ENCODE measurements at places on chromosomes 13 and 19. TPM values are rescaled to one million over a fixed set of nuclear protein-coding genes. Genes with fewer than 3 reads are reported as not detected.
A peak's percentile ranks its signal among the peaks of the same experiment; 100 is the strongest.

- DNase-seq = no peak
Observed at GRCh38 chr19:23916991-23917390, 2.3 kb downstream of the ZNF726 start.

DNA sequence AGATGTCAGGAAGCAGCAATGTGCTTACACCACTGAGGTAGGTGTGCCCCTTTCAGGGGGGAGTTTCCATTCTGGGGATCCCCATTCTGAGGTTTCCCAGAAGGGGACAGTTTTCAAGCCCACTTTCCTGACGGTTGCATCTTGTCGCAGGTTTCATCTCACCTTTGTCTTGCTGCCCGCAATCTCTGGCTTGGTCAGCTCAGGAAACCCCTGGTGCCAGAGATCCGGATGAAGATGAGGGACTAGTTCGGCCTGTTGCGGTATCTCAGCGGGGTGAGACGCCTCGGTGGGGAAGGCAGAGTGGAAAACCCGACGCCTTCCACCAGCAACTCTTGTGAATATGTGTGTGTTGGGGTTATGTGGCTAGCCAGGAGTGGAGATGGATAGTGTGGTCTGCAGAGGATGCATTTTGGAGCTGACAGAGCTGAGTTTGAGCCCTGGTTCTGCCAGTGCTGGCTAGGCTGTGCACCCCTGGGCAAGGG is 13.1 kb downstream of the TNFSF9 start:
- DNase-seq = no peak

- no peak for DNase-seq
Observed at GRCh38 chr19:19471682-19472081, 43.7 kb downstream of the TSSK6 start.

DNA sequence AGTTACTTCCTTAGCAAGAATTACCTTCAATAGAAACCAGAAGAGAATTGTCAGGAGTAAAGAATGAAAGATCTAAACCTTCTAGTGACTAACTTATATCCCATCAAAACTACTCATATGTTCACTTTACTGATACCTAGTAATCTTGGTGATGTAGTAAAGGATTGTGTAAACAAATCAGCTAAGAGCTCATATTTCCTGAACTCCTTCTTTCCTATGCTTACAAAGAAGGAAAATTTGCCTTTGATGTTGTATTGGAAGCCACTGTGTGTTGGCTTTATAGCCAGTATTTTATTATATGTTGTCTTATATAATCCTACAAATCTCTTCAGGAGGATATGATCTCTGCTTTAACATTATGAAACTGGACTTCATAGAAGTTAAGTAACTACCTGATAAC is 671.0 kb downstream of the PCDH9 start:
- DNase-seq = no peak

- peak; percentile 28 for DNase-seq
Observed at GRCh38 chr13:113029487-113030258, 60.7 kb downstream of the MCF2L start.

OR10H1 gene
- total RNA-seq = not detected

MAST1 gene
- not detected for total RNA-seq

GRCh38 chr13:40024204-40024966 is 368.9 kb downstream of the COG6 start:
- DNase-seq = no peak

DNA sequence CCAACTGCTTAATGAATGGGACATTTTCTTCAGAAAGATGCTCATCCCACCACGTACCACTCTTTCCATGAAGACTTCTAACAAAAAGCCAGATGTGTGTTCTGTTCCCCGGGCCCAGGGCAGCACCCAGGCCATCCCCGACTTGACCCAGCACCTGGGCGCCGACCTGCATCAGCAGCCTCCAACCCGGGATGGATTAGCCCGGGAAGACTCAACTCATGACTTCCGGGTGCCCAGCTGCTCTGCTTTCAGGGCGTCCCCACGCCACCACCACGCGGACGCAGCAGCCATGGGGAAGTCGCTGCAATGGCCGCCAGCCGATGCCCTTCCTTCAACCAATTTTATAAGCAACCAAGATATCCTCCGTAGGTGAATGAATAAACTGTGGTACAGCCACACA is 123.8 kb upstream of the TUBA3C start:
- DNase-seq = no peak

All from omental fat pad (tissue), 4 donors.